ENCODE measurements at places on chromosomes 7 and 10. TPM values are rescaled to one million over a fixed set of nuclear protein-coding genes. Genes with fewer than 3 reads are reported as not detected.

Gene EVX1
- total RNA-seq, result not detected

Gene TM9SF3
- total RNA-seq, result 116 TPM

Gene NYAP1
- 0.66 TPM for total RNA-seq

Gene SLC16A12
- 3.4 TPM for total RNA-seq

Gene STAG3
- total RNA-seq, result 1.3 TPM

Gene DPCD
- total RNA-seq, result 17.0 TPM

Gene CYP2C9
- not detected for total RNA-seq

GRCh38 chr7:41328544-41328943, 374.3 kb downstream of the INHBA start:
- no peaks in the 10 kb centered on the region for H3K36me3 ChIP-seq
- no peak overlapping the region for H3K27ac ChIP-seq

DNA sequence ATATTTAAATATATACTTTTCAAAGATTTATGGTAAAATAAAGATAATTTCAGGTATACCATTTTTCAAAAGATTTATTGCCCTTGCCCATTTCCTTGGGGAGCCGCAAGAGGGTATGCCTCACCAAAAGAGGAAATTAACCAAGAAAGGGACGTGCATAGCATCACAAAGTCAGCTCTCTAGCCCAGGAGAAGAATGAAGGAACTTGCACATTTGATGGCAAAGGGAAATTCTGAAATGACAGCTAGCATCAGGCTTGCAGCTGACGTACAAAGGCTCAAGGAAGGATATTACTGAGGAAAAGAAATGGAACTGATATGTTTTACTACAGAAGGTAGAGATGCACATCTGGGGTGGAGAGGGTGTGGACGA, 93.6 kb upstream of the RSU1 start:
- H3K27ac ChIP-seq, result no peak overlapping the region
- no peaks in the 10 kb centered on the region for H3K27me3 ChIP-seq
- no peaks in the 10 kb centered on the region for H3K4me1 ChIP-seq

- no peak overlapping the region for H3K27ac ChIP-seq
- H3K36me3 ChIP-seq, result no peaks in the 10 kb centered on the region
- DNase-seq, result no peak
- H3K4me1 ChIP-seq, result no peaks in the 10 kb centered on the region
- no peak overlapping the region for H3K4me3 ChIP-seq
Observed at GRCh38 chr7:128446306-128446705, 9.4 kb upstream of the HILPDA start.

DNA sequence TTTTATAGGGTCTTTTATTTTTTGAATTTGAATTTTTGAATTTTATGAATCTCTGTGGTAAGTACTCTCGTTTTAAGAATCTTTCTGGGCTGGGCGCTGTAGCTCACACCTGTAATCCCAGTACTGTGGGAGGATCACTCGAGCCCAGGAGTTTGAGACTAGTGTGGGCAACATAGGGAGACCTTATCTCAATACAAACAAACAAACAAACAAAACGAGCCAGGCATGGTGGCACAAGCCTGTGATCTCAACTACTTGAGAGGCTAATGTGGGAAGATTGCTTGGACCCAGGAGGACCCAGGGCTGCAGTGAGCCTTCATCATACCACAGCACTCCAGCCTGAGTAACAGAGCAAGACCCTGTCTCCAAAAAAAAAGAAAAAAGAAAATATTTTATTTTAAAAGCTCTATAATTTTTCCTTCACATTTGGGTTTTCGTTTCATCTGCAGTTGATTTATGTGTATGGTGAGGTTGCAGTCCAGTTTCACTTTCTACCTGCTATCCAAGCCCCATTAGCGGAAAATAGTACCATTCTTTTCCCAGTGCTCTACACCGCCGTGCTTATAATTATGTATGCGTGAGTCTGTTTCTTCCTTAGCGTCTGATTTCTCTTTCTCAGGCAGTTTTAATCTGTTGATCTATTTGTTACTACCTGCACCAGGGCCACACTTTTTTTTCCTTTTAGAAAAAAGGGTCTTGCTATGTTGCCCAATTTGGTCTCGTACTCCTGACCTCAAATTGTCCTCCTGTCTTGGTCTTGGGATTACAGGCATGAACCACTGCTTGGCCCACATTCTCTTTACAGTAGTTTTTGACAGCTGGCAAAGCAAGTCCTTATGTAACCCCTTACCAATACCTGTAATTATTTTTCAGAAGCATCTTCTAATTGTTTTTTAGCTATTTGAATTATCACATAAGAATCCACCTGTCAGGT, 21.7 kb downstream of the TRIM24 start:
- H3K4me1 ChIP-seq, result no peaks in the 10 kb centered on the region
- H3K4me3 ChIP-seq, result no peak overlapping the region
- DNase-seq, result no peak
- no peak overlapping the region for H3K27ac ChIP-seq
- no peaks in the 10 kb centered on the region for H3K27me3 ChIP-seq
- H3K36me3 ChIP-seq, result no peaks in the 10 kb centered on the region

DNA sequence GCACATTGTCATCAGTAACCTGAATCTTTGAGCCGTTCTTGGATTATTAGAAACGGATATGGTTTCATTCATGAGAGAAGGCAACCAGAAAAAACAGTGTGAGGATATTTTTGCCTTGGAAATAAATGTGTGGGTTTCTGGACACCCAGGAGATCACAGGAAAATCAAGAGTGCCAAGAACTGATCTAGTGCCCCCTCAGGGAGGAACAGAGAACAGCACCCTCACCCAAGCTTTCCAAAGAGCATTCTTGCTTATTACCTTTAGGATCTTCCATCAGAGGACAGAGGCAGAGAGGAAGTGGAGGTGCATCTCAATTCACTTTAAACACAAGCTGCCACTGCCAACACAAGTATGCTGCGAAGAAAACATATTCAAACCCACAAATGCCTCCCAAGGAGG, 851.5 kb upstream of the COBL start:
- no peak overlapping the region for H3K4me3 ChIP-seq
- no peak for DNase-seq
- no peaks in the 10 kb centered on the region for H3K36me3 ChIP-seq
- no peaks in the 10 kb centered on the region for H3K27me3 ChIP-seq
- H3K4me1 ChIP-seq, result no peaks in the 10 kb centered on the region

- H3K4me3 ChIP-seq, result no peak overlapping the region
- H3K27ac ChIP-seq, result no peak overlapping the region
- no peaks in the 10 kb centered on the region for H3K4me1 ChIP-seq
- H3K36me3 ChIP-seq, result no peaks in the 10 kb centered on the region
- DNase-seq, result no peak
Observed at GRCh38 chr7:111681242-111681641, 119.0 kb upstream of the IMMP2L start.

DNA sequence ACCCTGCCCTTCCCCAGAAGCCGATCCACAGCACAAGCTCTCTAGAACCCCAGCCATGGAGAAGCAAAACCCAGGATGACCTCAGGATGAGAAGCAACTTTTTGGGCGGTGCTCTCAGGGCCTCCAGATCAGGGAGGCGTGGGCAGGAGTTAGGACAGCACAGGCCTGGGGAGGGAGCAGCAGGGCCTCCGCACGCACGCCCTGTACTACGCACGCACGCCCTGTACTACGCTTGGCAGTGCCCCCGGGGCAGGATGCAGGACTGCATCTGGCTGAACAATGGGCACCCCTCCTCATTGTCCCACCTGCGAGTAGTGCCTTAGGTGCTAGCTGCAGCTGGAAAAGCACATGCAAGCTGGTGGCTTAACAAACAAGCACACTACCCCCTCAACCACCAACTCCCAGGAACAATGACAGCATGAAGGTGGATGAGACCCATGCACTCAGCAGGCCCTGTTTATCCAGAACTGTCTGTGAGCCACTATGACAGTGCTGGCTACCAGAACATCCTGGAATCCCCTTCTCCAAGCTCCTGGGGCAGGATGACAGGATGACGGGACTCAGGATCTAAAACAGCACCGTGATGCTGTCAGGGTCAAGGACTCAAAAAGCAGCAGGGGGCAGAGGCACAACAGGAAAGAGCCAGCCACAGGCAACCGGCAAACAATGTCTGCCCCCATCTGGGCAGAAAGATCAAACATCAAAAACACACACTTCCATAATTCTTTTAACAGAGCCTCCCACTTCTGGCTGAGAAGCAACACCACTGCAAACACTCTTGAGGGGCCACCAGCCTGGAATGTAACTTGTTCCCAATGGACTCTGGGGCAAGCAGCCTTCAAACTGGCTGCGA, 11.8 kb downstream of the PODXL start:
- H3K4me3 ChIP-seq, result no peak overlapping the region
- H3K4me1 ChIP-seq, result no peaks in the 10 kb centered on the region
- H3K27ac ChIP-seq, result peak overlapping the region; percentile 56
- H3K36me3 ChIP-seq, result no peaks in the 10 kb centered on the region
- no peaks in the 10 kb centered on the region for H3K27me3 ChIP-seq

DNA sequence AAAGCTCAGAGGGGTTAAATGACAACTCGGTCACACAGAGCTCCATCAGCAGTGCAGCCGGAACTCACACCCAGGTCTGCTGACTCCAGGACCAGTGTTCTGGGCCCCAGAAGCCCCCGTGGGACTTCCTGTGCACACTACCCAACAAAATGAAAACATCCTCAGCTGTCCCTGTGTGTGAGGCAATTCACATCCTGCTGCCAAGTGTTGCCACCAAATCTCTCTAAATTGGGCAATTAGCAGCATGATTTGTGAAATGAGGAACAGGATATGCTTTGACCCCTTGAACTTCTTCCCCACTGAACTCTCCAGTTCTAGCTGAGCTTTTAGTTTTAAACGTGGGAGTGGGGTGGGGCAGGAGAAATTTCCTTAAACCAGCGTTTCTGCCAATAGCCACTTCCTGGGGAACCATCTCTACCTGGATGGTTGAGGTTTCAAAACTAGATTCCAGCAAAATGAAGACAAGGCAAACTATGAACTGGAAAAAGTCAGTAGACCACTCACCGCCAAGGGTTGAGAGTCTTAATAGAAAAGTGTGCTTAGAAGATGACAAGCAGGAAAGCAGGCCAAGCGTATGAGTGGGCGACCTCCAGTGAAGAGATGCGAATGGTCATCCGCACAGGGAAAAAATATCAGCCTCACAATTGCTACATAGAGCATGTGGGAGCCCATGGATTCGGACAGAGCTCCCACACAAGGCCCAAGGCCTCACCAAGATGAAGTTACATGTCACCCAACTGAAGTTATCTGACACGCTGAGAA, 51.9 kb upstream of the CHST15 start:
- no peak for DNase-seq
- no peaks in the 10 kb centered on the region for H3K36me3 ChIP-seq
- no peak overlapping the region for H3K4me3 ChIP-seq
- no peaks in the 10 kb centered on the region for H3K27me3 ChIP-seq

GRCh38 chr7:159078911-159079270, 65.8 kb downstream of the VIPR2 start:
- no peak for DNase-seq
- no peaks in the 10 kb centered on the region for H3K27me3 ChIP-seq
- H3K4me1 ChIP-seq, result no peaks in the 10 kb centered on the region

- H3K27me3 ChIP-seq, result no peaks in the 10 kb centered on the region
- H3K4me3 ChIP-seq, result no peak overlapping the region
- no peak for DNase-seq
- H3K36me3 ChIP-seq, result no peaks in the 10 kb centered on the region
Observed at GRCh38 chr10:83937161-83937560, 202.1 kb upstream of the GHITM start.

- no peak for DNase-seq
- H3K36me3 ChIP-seq, result no peaks in the 10 kb centered on the region
- H3K4me1 ChIP-seq, result no peaks in the 10 kb centered on the region
- no peak overlapping the region for H3K4me3 ChIP-seq
- H3K27me3 ChIP-seq, result no peaks in the 10 kb centered on the region
- no peak overlapping the region for H3K27ac ChIP-seq
Observed at GRCh38 chr7:82624965-82625364, 181.4 kb upstream of the CACNA2D1 start.

DNA sequence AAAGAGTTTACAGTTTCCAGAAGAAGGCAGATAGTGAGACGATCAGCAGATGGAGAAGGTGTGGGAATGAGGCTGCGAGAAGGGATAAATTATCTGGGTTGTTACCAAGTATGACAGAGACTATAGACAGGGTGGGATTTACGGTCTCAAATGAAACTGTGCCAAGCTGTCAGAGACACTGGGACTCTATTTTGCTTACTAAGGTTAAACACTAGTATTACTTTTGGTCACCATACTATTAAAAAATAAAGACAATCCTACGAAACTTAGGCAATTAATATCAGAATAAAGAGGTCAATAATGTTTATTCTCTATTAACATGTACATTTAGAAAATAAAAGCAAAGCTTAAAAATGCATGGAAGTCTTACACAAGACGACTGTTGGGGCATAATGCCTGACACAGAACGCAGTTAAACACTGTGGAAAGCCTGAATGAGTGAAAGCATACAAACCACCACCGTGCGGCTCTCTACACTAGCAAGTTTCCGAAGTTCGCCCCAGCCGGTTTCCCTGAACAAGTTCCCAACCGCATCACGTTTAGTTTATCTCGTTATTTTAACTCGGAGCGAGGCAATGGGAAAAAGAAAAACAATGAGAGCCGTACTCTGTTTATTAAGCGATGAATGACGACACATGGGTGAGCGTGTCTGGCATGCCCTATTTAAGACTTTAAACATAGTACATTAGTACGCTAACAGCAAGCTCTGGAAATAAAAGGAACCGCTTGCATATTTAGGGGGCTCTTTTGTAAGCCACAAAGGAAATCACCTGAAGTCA, 909 bp upstream of the CC2D2B start:
- H3K4me1 ChIP-seq, result no peaks in the 10 kb centered on the region
- H3K4me3 ChIP-seq, result peak overlapping the region; percentile 73
- no peak for DNase-seq

DNA sequence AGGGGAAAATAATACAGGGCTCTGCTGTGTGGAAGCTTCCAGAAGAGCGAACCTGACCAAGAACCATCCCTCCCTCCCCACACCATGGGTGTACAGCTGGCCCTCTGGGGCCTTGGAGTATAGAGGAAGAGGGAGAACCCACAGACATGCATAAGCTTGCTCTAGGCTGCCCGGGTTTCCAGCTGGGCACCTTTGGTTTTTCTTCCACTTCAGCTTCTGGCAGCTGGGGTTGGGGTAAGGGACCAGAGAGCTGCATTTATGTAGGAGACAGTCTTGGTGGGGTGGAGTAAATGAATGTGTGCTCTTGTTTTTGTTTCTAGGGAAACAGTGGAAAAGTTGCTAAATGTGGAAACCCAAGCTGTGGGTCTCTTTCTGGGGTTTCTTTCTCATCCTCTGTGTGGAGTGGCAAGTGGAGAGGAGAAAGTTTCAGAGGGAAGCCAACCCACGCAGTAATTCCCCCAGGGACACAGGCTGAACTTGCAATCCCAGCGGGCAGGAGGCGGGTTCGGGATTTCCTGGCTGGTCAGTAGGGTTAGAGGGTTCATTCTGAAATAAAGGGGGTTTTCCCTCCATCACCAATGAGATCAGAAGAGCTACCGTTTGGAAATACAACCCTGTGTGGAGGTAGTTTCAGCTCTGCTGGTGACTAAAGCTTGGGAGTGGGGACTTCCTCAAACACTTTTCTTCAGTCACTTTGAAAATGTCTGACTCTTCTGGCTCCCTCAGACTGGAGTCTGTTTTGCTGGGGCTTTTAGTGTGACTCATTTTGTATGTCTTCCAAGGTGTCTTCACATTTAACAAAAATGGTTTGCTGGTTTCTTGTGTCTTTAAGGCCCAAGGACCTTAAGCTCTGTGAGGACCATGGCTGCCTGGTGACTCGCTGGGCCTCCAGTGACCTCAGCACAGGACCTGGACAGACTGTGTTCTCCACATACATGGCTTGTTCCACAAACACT, 22.2 kb upstream of the SRGN start:
- no peak overlapping the region for H3K4me3 ChIP-seq
- no peak for DNase-seq
- peak overlapping the region; percentile 78 for H3K27ac ChIP-seq

GRCh38 chr10:129966370-129966888, 2.4 kb upstream of the EBF3 start:
- peaks cover 4% of the 10 kb centered on the region for H3K4me1 ChIP-seq
- no peak for DNase-seq
- H3K27me3 ChIP-seq, result peaks cover 95% of the 10 kb centered on the region
- H3K27ac ChIP-seq, result no peak overlapping the region

Data from breast epithelium (tissue), 4 donors.